ENCODE measurements at places on chromosomes 11 and 22. TPM values are rescaled to one million over a fixed set of nuclear protein-coding genes. Genes with fewer than 3 reads are reported as not detected.

The CYB5R3 gene
- total RNA-seq: 101 TPM

The LRP4 gene
- total RNA-seq: 0.80 TPM

The PRRG4 gene
- 22.9 TPM for total RNA-seq

The PLEKHB1 gene
- 127 TPM for total RNA-seq

The OR8B3 gene
- total RNA-seq: not detected

The POU2AF3 gene
- total RNA-seq: 3.4 TPM

The PKDREJ gene
- total RNA-seq: not detected

The SERPIND1 gene
- total RNA-seq: not detected

The MISFA gene
- 7.3 TPM for total RNA-seq

The SLC25A18 gene
- total RNA-seq: 0.28 TPM

The FADS3 gene
- 19.7 TPM for total RNA-seq

The SLC22A12 gene
- total RNA-seq: not detected
